CD8-positive, alpha-beta memory T cell (primary cell): ENCODE measurements at places on chromosomes 6 and 20. TPM values are rescaled to one million over a fixed set of nuclear protein-coding genes. Genes with fewer than 3 reads are reported as not detected.
A peak's percentile ranks its signal among the peaks of the same experiment; 100 is the strongest.

The USP49 gene
- total RNA-seq = 5.0 TPM

The LRRN4 gene
- total RNA-seq = not detected

The ATP5F1E gene
- 102 TPM for total RNA-seq

The POPDC3 gene
- not detected for total RNA-seq

The SIRPB1 gene
- 2.3 TPM for total RNA-seq

The PLAGL2 gene
- 121 TPM for total RNA-seq

The RGL2 gene
- total RNA-seq = 20.5 TPM

DNA sequence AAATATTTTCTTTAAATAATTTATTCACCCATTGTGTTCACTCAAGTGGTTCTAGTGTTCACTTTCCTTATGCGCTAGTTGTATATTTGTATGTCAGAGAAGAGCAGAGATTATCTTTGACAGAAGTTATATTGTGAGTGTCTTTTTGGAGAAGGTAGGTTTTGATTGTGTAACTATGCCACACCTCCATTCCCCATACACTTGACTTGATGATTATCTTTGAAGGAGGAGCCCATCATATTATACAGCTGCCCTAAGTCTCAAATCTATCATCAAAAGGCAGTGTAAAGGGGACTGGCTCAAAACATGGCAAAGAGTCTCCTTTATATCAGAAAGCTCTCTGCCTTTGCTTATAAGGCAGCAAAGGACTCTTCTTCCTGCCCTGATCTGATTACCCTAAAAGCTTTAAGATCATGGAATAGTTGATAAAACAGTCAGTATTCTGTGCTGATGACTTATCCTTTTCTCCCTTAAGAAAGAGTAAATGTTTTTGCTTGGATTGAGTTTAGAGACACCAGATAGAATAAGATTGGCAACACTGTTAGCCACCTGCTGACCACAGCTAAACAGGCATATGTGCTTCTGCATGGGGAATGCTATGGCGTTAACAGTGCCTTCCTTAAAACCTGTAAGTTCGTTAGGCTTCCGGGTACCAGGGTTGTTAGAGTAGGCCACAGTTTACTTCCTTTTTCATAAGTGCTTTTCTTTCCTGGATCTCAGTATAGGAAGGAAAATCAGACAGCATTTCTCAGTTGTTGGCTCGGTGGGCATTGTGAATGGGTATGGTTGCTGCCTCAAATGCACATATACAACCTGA, 22.6 kb downstream of the TOP1 start:
- H3K36me3 ChIP-seq = no peaks in the 10 kb centered on the region
- peaks cover 70% of the 10 kb centered on the region for H3K4me1 ChIP-seq
- no peak overlapping the region for H3K4me3 ChIP-seq
- H3K27ac ChIP-seq = peak overlapping the region; percentile 12
- H3K27me3 ChIP-seq = no peaks in the 10 kb centered on the region

- H3K27me3 ChIP-seq = no peaks in the 10 kb centered on the region
- no peaks in the 10 kb centered on the region for H3K4me1 ChIP-seq
- no peak overlapping the region for H3K4me3 ChIP-seq
- peaks cover 34% of the 10 kb centered on the region for H3K36me3 ChIP-seq
- H3K27ac ChIP-seq = no peak overlapping the region
Measured at GRCh38 chr20:56518721-56519398, 5.7 kb upstream of the FAM209A start.

DNA sequence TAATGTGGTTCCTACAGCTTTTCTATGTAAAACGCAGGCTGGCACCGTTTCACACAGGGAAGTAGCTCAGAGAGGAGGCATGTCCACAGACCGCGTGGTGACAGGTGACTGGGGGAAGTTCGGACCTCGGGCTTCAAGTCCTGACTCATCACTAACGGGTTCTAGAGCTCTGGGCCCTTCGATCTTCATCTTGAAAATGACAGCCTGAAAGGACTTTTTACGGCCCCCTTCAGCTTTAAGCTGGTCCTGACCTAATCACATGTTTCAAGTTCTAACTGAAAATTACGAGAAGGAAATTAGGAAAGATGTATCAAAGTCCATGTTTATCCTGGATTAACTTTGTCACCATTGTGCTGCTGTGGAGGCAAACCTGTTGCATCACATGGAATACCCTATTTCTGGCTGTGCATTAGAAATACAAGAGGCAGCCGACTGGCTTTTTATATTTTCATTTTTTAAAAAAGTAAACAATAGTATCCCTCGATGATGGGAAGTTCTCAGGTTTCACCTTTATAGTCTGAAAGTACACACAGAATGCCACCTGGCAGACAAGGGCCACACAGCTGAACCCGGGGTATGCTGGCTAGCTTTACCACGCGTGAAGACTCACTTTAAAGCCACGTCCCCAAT, 2.0 kb downstream of the MAN1A1 start:
- peak overlapping the region; percentile 78 for H3K4me3 ChIP-seq
- DNase-seq = peak; percentile 52
- H3K27ac ChIP-seq = peak overlapping the region; percentile 85
- H3K27me3 ChIP-seq = no peaks in the 10 kb centered on the region

DNA sequence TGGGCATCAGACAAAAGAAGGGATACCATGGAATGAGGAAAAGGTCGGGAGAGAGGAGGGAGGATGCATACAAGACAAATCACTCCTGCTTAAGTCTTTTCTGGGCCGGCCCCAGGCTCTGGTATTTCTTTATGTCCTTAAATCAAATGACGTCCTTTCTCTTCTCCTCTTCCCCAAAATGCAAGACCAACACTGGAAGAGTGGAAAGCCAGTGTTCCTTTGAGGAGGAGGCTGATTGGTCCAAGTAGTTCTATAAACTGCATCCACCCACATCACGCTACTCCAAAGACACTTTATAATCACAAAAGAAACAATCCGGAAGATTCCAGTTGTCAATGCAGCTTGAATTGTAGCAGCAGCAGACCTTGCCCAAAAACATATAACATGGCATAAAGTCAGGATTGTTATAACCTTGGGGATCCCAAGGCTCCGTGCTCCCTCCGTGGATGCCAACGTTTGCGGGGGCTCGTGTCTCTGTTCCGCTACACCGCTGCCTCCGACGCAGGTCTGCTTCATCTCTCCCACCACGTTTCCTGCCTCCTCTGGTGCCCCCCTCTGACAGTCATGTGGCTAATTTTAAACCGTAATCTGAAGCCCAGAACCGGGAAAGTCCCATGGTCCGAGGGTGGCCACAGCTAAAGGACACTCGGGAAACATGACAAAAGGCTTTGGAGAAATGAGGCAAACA, 47.1 kb downstream of the MCUR1 start:
- H3K36me3 ChIP-seq = no peaks in the 10 kb centered on the region
- H3K4me3 ChIP-seq = peak overlapping the region; percentile 35
- peak; percentile 70 for DNase-seq
- H3K27ac ChIP-seq = no peak overlapping the region

DNA sequence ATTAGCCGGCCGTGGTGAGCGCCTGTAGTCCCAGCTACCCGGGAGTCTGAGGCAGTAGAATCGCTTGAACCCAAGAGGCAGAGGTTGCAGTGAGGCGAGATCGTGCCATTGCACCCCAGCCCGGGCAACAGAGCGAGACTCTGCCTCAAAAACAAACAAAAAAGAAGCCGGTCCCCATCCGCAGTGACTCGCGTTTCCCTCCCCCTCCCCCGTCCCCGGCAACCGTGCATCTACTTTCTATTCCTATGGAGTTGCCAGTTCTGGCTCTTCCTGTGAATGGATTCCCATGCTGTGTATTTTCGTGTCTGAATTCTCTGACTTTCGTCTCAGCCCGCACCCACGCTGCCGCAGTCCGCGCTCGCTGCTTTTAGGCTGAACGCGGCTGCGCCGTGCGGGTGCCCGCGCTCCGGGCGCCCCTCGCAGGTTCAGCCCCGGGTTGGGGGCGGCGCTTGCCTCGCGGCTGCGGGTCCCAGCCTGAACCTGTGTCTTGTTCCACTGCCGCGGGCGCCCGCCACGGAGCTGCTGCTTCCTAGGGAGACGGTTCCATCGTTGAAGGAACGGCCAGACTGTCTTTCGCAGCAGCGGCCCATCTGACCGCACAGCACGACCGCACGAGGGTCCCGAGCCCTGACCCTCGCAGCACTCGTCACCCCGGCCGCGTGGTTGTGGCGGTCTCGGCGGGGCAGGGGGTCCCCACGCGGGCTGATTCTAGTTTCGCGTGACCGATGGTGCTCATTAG, 1.1 kb upstream of the MRGBP start:
- peaks cover 7% of the 10 kb centered on the region for H3K36me3 ChIP-seq
- peaks cover 22% of the 10 kb centered on the region for H3K4me1 ChIP-seq
- H3K27me3 ChIP-seq = no peaks in the 10 kb centered on the region
- peak overlapping the region; percentile 89 for H3K4me3 ChIP-seq
- peak overlapping the region; percentile 86 for H3K27ac ChIP-seq
- DNase-seq = peak; percentile 79

- no peak overlapping the region for H3K27ac ChIP-seq
- no peak overlapping the region for H3K4me3 ChIP-seq
- DNase-seq = no peak
- no peaks in the 10 kb centered on the region for H3K36me3 ChIP-seq
- no peaks in the 10 kb centered on the region for H3K27me3 ChIP-seq
Measured at GRCh38 chr20:24745617-24746350, 203.3 kb upstream of the CST7 start.

DNA sequence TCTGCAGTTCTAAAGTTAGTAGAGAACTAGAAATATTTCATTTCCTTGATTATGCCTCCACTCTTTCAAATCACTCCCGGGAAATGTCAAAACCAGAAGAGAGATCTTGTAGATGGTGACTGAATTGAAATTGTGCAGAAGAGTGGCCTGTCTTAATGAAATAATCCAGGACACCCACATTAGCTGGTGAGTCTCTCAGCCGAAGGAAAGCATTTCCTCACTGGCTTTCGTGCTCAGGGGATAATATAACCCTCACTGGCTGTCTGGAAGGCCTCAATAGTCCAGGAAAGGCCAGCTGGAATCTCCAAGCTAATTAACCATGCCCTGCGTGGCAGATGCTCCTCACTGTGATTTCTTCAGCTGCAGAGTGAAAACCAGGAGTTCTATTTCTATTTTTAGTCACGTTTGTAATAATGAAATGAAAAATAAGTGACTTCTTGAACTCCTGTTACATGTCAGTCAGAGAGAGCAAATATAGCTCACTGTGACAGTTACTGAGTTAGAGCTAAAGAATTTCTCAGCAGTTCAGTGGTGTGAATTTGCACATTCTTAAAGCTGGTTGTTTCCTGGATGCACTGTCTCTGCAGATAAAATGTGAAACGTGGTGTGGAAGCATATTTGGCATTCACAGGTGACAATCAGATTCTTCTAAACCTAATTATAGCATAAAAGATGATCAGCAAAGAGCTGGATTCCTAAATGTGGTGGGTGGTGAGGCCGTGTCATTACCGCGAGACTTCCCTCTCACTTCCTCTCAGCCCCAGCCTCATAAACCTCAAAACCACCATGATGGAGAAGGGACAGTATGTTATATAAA, 211.7 kb downstream of the LMBRD1 start:
- H3K4me3 ChIP-seq = no peak overlapping the region
- no peak overlapping the region for H3K27ac ChIP-seq
- no peak for DNase-seq
- H3K27me3 ChIP-seq = no peaks in the 10 kb centered on the region
- H3K36me3 ChIP-seq = no peaks in the 10 kb centered on the region
- H3K4me1 ChIP-seq = peaks cover 8% of the 10 kb centered on the region

DNA sequence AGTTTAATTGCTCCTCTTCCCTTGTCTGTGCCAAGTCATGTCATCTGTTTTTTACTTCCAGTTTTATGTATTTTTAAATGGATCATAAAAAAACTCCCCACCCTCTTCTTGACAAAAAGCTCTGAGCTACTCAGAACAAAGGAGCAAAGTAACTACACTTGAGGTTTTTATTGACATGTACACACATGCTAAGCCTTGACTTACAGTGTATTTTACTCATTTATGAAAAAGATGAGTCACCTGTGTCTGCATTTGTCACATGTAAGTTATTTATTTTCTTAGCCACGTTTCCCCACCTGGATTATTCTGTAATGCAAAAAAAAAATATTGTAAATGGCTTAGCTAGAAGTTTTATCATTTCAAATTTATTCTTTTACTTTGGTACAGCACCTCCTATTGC, 628.8 kb upstream of the SLC35B3 start:
- H3K4me1 ChIP-seq = no peaks in the 10 kb centered on the region
- no peak for DNase-seq
- no peak overlapping the region for H3K27ac ChIP-seq
- H3K4me3 ChIP-seq = no peak overlapping the region

GRCh38 chr6:40794586-40794985, 207.4 kb upstream of the LRFN2 start:
- H3K36me3 ChIP-seq = no peaks in the 10 kb centered on the region
- peaks cover 11% of the 10 kb centered on the region for H3K4me1 ChIP-seq
- H3K27me3 ChIP-seq = no peaks in the 10 kb centered on the region
- H3K4me3 ChIP-seq = no peak overlapping the region
- H3K27ac ChIP-seq = no peak overlapping the region

- H3K36me3 ChIP-seq = no peaks in the 10 kb centered on the region
- no peak for DNase-seq
- H3K27ac ChIP-seq = no peak overlapping the region
- H3K4me1 ChIP-seq = no peaks in the 10 kb centered on the region
- H3K4me3 ChIP-seq = no peak overlapping the region
- H3K27me3 ChIP-seq = no peaks in the 10 kb centered on the region
Measured at GRCh38 chr6:18340781-18341551, 46.2 kb upstream of the RNF144B start.

- no peak for DNase-seq
- H3K36me3 ChIP-seq = no peaks in the 10 kb centered on the region
- no peaks in the 10 kb centered on the region for H3K27me3 ChIP-seq
- peak overlapping the region; percentile 80 for H3K4me3 ChIP-seq
Measured at GRCh38 chr6:42979523-42980177, 669 bp upstream of the PEX6 start.

GRCh38 chr6:138285800-138286199, 67.5 kb upstream of the PBOV1 start:
- H3K27ac ChIP-seq = no peak overlapping the region
- H3K4me1 ChIP-seq = no peaks in the 10 kb centered on the region
- H3K27me3 ChIP-seq = no peaks in the 10 kb centered on the region

- H3K4me3 ChIP-seq = no peak overlapping the region
- no peaks in the 10 kb centered on the region for H3K36me3 ChIP-seq
- no peak for DNase-seq
- H3K27me3 ChIP-seq = peaks cover 3% of the 10 kb centered on the region
- H3K27ac ChIP-seq = no peak overlapping the region
Measured at GRCh38 chr20:35607003-35607735, 8.5 kb upstream of the SPAG4 start.

GRCh38 chr20:33568868-33569801, 79.2 kb downstream of the CBFA2T2 start:
- no peak overlapping the region for H3K27ac ChIP-seq
- H3K36me3 ChIP-seq = no peaks in the 10 kb centered on the region
- H3K27me3 ChIP-seq = no peaks in the 10 kb centered on the region
- no peak overlapping the region for H3K4me3 ChIP-seq
- DNase-seq = no peak
- no peaks in the 10 kb centered on the region for H3K4me1 ChIP-seq

DNA sequence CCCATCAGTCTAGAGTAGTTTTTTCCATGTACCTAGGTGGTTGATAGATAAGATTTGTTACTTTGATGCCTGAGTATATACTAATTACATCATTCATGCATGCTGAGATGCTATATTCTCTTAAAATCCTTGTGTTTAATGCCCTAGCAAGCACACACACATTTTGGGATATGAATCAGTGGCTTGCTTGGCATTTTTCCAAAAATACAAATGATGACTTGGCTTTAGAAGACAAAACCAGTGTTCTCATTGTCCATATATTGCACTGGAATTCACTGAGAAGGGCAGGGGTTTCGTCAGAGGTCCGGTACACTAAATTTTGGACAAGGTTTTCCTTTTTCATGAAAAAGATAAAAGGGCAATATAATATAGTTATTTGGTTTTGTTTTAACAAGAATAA, 24.9 kb downstream of the GTPBP2 start:
- H3K36me3 ChIP-seq = peaks cover 8% of the 10 kb centered on the region
- no peak for DNase-seq
- H3K27ac ChIP-seq = no peak overlapping the region
- H3K27me3 ChIP-seq = no peaks in the 10 kb centered on the region

- H3K36me3 ChIP-seq = no peaks in the 10 kb centered on the region
- H3K27me3 ChIP-seq = no peaks in the 10 kb centered on the region
- DNase-seq = no peak
- H3K27ac ChIP-seq = no peak overlapping the region
Measured at GRCh38 chr6:151974061-151974617, 166.7 kb downstream of the ESR1 start.
